ENCODE measurements at places on chromosomes 1 and 21.

GRCh38 chr1:7404046-7404742 lies 366.9 kb upstream of the VAMP3 start:
- no peak for DNase-seq

- DNase-seq = no peak
Measured at GRCh38 chr1:119321666-119322419, 46.7 kb upstream of the HAO2 start.

GRCh38 chr1:233945573-233945972 lies 41.1 kb downstream of the SLC35F3 start:
- DNase-seq = no peak

DNA sequence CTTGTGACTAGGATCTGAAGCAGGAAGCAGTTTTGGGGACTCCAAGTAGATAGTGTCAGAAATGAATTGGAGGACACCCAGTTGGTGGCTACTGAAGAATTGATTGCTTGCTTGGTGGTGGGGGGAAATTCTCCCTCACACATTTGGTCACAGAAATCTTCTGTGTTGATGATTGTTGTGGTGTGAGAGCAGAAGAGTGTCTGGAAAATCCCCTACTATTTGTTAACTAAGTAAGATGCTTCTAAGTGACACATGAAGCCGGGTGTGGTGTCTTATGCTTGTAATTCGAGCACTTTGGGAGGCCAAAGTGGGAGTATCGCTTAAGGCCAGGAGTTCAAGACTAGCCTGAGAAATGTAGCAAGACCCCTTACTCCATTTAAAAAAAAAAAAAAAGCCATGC lies 22.5 kb upstream of the IPP start:
- DNase-seq = no peak

DNA sequence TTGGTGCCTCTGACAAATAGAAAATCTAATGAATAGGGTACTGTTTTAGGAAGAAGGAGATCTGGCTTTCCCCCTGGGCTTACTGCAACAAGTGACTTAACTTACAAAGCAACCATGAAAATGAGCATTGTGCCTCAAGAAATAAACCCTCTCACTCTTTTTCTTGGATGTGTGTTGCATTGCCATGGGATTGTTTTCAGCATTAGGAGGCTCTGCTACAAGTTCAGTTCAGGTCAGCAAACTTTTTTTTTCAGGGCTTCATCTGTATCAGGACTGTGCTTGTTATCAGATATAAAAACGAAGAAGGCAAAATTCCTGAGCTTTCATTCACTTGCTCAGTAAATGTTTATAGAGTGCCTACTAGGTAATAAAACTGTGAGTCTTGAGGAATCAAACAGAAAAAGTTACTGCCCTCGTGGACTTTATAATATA lies 37.8 kb upstream of the DOCK7 start:
- no peak for DNase-seq

DNA sequence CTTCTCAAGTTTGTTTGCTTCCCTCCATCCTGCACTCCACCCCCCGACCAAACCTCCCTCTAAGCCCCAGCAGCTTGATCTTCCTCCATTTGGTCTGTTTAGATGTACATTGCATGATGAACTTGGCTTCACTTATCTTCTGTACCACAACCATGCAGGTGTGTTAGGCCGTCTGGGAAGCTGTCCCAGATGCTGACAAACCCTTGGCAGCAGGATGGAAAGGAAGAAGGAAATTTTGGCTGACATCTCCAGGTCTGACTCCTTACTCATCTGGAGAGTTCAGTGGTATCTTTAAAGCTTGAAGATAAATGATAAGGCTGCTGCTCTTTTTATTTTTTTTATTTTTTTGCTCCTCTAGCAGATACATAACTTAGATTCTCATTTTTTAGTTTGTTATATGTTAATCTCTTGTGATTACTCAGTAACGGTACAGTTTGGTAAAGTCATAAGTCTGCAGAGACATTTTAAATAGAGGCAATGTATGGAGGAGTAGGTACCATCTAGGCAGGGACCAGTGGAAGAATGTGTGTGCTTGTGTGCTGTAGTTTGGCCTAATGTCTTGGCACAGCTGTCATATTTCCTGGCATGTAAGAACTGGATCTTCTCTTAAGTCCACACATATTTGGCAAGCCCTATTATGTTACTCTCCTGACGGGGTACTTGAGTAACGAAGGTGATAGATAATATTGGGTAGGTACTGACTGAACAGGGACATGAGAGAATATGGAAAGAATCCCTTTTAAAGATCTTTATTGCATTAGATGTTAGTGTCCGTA lies 79.7 kb downstream of the CACHD1 start:
- DNase-seq = no peak

DNA sequence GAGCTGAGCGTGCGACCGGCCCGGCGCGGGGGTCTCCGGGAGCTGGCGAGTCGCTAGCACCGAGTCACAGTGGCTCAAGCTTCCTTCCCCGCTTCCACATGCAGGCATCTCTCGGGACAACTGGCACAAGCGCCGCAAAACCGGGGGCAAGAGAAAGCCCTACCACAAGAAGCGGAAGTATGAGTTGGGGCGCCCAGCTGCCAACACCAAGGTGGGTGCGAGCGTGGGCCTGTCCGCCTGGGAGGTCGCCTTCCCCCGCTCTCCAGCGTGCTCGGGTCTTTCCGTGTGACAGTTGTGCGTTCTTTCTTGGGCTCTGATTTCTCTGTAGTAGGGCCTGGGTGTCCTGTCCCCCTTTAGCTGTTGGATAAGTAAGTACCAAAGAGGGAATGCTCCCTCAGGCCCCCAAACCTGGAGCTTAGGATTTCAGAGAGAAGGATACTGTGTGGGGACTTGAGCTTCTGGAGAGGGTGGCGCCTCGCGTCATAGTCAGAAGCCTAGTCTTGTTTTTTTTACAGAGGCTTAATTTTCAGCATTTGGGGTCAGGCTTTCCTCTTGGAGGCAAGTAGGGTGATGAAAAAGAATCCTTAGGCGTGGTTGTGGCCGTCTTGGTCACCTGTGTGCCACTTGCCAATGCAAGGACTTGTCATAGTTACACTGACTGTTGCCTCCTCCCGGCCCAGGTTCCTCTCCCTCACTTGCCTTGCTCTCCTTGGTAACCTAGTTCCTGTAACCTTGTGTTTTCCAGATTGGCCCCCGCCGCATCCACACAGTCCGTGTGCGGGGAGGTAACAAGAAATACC lies 790 bp downstream of the RPS8 start:
- DNase-seq = no peak

DNA sequence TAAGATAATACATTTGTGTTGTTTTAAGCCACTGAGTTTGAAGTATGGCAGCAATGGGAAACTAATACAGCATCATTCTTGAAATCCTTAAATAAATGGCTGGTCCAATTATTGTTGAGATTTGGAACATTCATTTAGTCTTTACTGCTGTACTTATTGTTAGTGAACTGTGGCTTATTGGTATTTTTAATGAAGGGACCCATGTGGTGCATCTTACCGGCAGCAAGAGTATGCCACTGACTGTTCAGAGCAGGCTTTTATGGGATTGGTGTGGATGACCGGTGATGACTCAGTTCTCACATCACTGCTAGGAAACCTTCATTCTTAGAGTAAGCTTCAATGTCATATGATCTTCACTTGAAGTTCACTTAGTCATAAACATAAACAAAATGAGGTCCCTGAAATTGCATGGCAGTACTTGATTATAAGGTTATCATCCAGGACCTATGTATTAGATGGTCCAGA lies 31.5 kb downstream of the PRKAA2 start:
- no peak for DNase-seq

- no peak for DNase-seq
Measured at GRCh38 chr1:1183833-1184775, 10.4 kb downstream of the TTLL10 start.

- no peak for DNase-seq
Measured at GRCh38 chr1:164560121-164560541, 1.1 kb downstream of the PBX1 start.
